Left ventricle myocardium superior (tissue), 1 donor: ENCODE measurements at places on chromosomes 11 and 22. TPM values are rescaled to one million over a fixed set of nuclear protein-coding genes. Genes with fewer than 3 reads are reported as not detected.

DNA sequence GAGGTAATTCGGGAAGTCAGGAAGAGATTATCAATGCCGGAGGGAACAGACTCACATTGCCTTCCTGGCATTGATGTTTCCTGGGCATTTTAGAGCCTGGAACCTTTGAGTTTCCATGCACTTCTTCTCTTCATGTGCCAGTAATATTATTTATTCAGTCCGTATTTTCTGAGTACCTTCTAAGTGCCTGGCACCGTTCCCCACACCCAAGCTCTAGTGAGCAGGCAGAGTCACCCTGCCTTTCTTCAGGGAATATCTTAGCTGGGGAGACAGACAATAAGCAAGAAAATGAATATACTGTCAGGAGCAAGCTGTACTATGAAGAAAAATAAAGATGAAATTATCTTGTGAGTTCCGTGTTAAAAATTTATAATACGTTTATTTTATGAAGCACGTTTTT lies 136.2 kb upstream of the SEZ6L start:
- DNase-seq: no peak

GRCh38 chr11:76668362-76669155 lies 2.0 kb downstream of the LRRC32 start:
- no peak for DNase-seq

DNA sequence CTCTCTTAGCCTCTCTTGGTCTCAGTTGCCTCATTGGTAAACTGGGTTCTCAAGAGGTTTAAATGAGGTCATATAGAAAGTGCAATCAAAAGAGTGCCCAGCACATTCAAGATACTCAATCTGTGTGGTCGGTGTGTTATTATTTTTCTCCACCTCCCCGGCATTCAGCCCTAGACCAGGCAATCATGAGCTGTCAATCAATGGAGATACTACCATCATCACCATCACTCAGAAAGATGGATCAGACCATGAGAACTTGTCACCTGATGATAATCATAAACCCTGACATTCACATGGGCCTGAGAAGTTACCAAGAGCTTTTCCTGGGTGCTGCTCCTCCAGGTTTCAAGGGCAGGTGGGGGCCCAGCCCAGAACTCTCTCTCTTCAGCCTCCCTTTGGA lies 166.1 kb downstream of the MN1 start:
- no peak for DNase-seq

- no peak for DNase-seq
These were observed 283.8 kb downstream of the CADM1 start for GRCh38 chr11:115220423-115220822.

- DNase-seq: no peak
These were observed 74.0 kb upstream of the TTC12 start for GRCh38 chr11:113240389-113240788.

The APOL4 gene
- total RNA-seq: 3.8 TPM

The AQP11 gene
- 0.87 TPM for total RNA-seq

The CRY2 gene
- 90.1 TPM for total RNA-seq

- no peak for DNase-seq
These were observed 118.4 kb upstream of the CTSC start for GRCh38 chr11:88455974-88456373.
